ENCODE measurements at places on chromosomes 3 and 15.
A peak's percentile ranks its signal among the peaks of the same experiment; 100 is the strongest.

GRCh38 chr15:87623832-87624231 is 632.7 kb downstream of the NTRK3 start:
- no peak for DNase-seq

GRCh38 chr3:47324278-47324865 is 41.6 kb downstream of the KLHL18 start:
- peak; percentile 67 for DNase-seq

DNA sequence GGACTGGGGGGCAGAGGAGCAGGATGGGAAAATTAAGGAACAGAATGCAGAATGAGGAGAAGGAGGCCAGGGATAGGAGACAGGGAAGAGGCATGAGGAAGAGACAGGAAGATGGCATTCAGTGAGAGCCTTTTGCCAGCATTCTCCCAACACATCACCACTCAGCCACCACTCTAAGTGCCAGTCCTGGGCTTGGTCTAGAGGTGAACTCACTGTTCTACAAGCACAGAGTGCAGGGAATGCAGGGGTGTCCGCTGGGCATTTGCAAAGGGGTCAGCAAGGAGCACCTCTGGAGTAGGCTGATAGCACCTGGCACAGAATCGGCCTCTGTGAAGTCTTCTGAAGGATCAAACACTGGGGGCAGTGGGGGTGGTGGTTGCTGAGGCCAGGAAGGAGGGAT is 14.6 kb upstream of the IGDCC3 start:
- no peak for DNase-seq

DNA sequence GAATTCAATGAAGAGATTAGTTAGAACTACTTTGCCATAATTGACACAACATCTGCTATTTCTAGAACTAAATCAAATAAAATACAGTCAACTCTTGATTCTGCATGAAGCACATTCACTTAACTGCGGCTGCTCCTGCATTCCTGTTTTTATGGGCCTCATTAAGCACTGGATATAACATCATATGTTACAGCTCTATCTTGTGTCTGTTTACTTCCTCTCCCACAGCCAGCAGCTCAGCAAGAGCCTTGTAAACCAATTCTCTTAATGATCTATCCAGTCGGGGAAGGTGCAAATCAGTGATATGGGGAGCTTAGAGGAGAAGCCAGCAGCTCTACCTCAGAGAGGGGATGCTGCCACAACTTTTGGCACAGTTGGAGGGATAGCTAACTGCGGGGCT is 329.2 kb downstream of the ARRDC4 start:
- no peak for DNase-seq
